ENCODE measurements at places on chromosomes 4 and X. TPM values are rescaled to one million over a fixed set of nuclear protein-coding genes. Genes with fewer than 3 reads are reported as not detected.

The CLGN gene
- polyA plus RNA-seq = 4.3 TPM

The GABRB1 gene
- 0.55 TPM for polyA plus RNA-seq

The SLC26A1 gene
- polyA plus RNA-seq = 10.0 TPM

The PRRG1 gene
- 21.8 TPM for polyA plus RNA-seq

The UGT2A3 gene
- polyA plus RNA-seq = 63.1 TPM

The EGFL6 gene
- polyA plus RNA-seq = 23.1 TPM

The UGT2B10 gene
- polyA plus RNA-seq = not detected

The MAGEA8 gene
- polyA plus RNA-seq = 0.43 TPM

The FRG1 gene
- polyA plus RNA-seq = 66.7 TPM

The GATA1 gene
- polyA plus RNA-seq = 0.48 TPM

The SPANXN1 gene
- not detected for polyA plus RNA-seq

The DGKK gene
- polyA plus RNA-seq = 13.0 TPM

GRCh38 chrX:155333544-155334100 is 792 bp downstream of the CLIC2 start:
- DNase-seq = no peak

- DNase-seq = no peak
Observed at GRCh38 chr4:8272472-8273428, 3.2 kb downstream of the HTRA3 start.

DNA sequence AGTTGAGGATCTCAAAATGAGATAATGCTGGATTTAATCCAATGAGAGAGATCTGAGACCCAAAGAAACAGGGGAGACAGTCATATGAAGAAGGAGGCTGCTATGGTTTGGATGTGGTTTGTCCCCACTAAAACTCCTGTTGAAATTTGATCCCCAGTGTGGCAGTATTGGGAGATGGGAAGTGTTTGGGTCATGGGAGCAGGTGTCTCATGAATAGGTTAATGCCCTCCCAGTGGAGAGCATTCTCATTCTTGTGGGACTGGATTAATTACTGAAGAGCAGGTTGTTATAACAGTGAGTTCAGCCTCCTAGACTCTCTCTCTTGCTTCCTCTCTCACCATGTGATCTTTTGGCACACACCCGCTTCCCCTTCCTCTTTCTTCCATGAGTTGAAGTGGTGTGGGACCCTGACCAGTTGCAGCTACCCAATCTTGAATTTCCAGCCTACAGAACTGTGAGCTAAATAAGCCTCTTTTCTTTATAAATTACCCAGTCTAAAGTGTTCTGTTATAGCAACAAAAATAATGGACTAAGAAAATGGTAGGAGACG is 70.3 kb downstream of the PPEF2 start:
- no peak for DNase-seq

DNA sequence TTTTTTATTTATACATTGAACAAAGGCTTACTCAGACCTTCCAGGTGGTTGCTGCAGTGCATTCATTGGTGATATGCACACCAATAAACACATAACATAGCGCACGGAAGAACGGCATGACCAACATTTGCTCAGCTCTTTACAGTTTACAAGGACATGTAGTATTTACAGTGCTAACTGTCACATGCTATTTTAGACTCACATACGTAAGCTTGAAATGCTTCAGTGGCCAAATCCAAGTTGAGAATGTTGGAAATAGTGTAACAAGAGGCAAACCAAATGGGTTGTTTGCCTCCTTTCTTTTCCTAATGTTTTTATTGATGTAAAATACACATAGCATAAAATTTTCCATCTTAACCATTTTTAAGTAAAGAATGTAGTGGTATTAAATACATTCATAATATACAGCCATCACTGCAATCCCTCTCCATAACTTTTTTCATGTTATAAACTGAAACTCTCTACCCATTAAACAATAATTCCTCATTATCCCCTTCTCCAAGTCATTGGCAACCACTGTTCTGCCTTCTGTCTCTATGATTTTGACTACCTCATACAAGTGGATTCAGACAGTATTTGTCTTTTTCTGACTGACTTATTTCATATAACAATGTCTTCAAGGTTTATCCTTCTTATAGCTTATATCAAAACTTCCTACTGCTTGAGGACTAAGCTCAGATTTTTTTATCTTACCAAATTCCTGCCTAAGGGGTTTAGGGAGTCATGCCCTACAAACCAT is 1722.9 kb upstream of the AGA start:
- no peak for DNase-seq

DNA sequence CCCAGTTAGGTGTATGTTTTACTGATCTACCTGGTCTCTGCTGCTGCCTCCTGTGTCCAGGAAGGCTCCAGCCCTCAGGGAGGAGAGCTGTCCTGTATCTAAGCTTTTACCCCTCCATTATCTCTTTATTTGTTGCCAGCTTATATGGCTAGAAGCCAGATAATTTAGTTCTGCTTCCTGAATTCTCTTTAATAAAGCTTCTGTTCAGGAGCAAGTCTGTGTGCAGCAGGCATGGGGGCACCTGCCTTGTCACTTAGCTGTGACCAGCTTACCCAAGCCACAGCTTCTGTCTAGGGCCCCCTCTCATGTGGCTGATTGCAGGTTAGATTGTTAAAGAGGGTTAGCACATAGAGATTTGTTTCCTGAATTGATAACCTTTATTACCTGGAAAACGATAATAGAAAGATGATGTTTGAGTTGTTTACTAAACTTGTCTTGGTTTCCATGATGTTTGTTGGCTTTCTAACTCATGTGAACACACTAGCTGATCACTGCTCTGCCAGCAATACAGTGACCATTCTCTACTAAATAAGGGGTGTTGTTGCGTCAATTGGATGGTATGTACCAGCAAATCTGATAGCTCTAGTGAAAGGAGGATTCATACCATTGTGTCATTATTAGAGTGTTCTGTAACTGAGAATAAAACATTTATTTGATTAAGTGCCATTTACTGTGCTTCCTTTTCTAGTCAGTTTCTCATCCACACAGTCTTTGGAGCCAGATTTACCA is 189.8 kb upstream of the ANK2 start:
- DNase-seq = no peak

- no peak for DNase-seq
Observed at GRCh38 chr4:88761861-88762523, 64.4 kb upstream of the NAP1L5 start.

- no peak for DNase-seq
Observed at GRCh38 chr4:102610007-102610406, 108.8 kb downstream of the NFKB1 start.

DNA sequence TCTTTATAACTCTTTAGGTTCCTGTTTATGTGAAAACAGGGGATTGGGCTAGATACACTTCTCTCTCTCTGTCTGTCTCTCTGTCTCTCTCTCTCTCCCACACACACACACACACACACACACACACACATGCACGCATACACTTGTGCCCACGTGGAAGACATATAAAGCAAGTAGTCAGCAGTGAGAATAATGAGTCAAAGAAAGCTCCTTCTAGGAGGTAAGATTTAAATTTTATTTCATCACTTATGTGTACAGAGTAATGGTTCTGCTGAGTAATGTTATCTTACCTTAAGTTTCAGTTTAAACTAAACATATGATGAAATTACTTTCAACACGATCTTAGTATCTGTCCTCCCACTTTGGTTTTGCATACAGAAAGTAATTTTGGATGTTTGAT is 243.0 kb upstream of the TEX13A start:
- DNase-seq = no peak

GRCh38 chrX:14398725-14399124 is 130.6 kb upstream of the GLRA2 start:
- no peak for DNase-seq

GRCh38 chrX:3271834-3272186 is 74.6 kb downstream of the MXRA5 start:
- peak; percentile 14 for DNase-seq

GRCh38 chr4:114267976-114268375 is 288.5 kb upstream of the ARSJ start:
- DNase-seq = no peak

GRCh38 chrX:4225086-4225485 is 511.6 kb upstream of the PRKX start:
- DNase-seq = no peak

- DNase-seq = no peak
Observed at GRCh38 chr4:112110059-112110425, 35.2 kb upstream of the FAM241A start.

- DNase-seq = no peak
Observed at GRCh38 chr4:138310991-138311390, 68.8 kb upstream of the SLC7A11 start.

DNA sequence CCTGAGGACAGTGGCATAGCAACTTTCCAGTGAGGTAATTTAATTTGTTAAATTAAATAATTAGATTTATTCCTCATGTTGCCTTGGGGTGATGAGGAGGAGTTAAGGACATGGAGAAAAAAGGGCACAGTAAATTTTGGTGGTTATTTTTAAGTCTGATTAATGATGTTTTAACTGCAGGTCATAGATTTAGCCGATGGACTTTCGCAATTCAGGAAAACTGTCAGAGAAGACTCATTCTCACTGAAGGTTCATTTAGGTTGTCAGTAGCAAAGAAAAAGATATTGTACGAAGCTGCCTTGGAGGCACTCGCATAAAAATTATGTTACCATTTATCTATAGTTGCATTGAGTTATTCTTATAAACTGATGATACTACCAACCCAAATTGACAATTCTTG is 164.2 kb upstream of the PITX2 start:
- no peak for DNase-seq

GRCh38 chr4:124282301-124282898 is 430.1 kb downstream of the ANKRD50 start:
- no peak for DNase-seq

DNA sequence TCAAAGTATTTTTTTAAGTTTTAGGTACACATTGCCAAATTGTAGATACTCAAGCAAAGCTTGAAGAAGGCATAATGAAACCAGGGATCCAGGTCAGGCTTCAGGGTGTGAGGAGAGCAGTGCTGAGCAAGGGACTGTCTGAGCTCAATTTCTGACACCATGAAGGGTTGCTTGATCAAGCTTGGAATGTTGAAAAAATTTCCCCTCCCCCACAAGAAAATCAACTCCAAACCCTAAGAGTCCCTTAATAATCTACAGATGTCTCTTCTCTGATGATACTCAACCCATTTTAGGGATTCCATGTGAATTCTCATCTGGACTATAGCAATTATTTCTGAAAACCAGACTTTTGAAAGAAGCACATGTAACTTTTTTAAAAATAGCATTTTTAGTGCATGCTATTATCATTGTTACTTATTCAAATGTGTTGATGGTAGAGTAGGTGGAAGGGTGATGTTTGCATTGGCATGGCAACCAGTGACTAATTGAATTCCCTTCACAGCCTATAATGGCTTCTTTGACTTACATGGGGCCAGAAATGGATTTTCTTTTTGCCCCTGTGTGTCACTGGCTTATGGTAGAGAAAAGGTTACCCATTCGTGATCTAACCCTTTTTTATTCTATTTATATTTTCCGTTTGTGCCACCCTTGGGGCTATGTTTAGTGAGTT is 252.0 kb downstream of the FBXW7 start:
- no peak for DNase-seq

DNA sequence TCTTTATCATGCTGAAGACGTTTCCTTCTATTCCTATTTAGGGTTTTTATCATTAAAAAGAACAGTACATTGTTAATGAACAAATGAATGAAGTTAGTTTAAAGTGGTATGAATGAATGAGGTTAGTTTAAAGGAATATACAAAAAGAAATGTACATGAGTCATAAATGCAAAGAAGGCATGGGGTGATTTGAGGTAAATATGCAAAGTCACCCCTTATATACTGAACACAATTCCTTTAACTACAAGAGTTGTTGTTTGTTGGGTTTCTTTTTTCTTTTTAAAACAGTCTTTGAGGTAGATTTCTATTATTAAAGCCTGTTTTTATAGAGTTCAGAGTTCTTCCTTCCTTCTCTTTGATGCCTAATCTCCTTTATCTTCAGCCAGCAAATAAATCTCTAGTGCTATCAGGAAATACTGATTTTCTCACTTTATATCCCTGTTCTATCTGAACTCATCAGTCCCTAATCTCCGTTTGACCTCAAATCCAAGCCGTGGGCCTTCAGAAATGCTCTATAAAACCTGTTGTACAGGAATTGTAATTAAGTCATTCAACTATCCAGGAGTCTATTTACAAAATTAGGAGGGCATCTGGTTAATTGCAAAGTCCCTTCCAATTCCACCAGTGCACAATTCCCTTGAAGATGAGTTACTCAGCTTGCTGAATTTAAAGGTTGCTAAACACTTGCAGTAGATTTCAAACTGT is 31.6 kb upstream of the ABCG2 start:
- DNase-seq = no peak

GRCh38 chrX:39855748-39856129 is 242.0 kb downstream of the BCOR start:
- DNase-seq = no peak
